Cardiac muscle cell (in vitro differentiated cells and primary cell): ENCODE measurements at places on chromosomes 12 and 14. TPM values are rescaled to one million over a fixed set of nuclear protein-coding genes. Genes with fewer than 3 reads are reported as not detected.

DNA sequence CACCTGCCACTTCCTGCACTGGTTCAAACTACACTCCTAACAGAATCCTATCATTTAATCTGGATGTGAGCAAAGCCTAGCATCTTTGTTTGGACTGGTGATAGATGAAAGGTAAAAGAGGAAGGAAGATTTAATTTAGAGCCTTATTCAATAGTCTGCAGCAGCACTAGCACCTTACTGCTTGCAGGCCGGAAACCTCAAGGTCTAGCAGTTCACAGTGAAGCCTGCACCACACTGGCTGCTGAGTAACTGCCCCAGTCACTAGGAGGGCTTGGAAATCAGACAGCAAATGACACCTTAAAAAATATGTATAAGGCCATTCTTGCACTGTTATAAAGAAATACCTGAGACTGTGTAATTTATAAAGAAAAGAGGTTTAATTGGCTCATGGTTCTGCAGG lies 358.0 kb downstream of the DAD1 start:
- no peaks in the 10 kb centered on the region for H3K36me3 ChIP-seq
- H3K27ac ChIP-seq: no peak overlapping the region

GRCh38 chr14:76280221-76280620 lies 95.7 kb upstream of the ESRRB start:
- no peak overlapping the region for H3K4me3 ChIP-seq
- no peak overlapping the region for H3K27ac ChIP-seq
- H3K4me1 ChIP-seq: no peaks in the 10 kb centered on the region
- DNase-seq: no peak
- no peaks in the 10 kb centered on the region for H3K36me3 ChIP-seq
- H3K27me3 ChIP-seq: no peaks in the 10 kb centered on the region

DNA sequence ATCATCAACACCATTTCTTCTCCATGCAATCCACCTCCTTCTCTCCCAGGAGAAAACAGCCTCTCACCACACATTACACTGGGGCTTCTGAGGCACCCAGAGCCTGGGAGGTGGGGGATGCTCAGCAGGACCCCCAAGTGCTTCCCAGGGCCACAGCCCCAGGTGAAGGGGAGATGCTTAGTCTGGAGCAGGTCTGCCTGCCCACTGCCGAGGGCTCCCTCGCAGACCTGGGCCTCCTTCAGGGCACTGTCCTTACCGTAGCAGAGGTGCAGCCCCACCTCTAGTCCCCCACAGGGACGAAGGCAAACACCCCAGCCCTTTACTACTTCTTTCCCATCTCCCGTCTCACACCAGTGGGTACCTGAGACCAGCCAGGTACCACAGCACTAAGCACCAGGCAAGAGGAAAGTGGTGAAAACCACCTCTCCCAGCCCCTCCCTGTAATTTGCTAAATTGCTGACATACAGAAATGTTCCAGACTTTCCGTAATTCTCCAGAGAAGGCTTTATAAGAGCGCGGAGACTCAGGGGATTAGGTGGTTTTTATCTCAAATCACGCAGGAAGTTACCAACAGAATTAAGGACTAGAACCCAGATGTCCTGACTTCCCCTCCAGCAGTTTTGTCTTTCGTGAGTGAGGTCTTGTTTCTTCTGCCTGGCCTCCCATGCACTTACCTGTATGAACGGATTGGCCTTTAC lies 59.0 kb downstream of the PLEKHG3 start:
- peaks cover 37% of the 10 kb centered on the region for H3K4me1 ChIP-seq
- DNase-seq: no peak
- H3K4me3 ChIP-seq: no peak overlapping the region
- no peaks in the 10 kb centered on the region for H3K27me3 ChIP-seq
- H3K36me3 ChIP-seq: no peaks in the 10 kb centered on the region

The DDIT3 gene
- total RNA-seq: 30.2 and 44.2 TPM in 2 replicates

GRCh38 chr14:32354716-32355115 lies 25.6 kb downstream of the AKAP6 start:
- no peaks in the 10 kb centered on the region for H3K27me3 ChIP-seq
- H3K36me3 ChIP-seq: no peaks in the 10 kb centered on the region
- H3K4me1 ChIP-seq: no peaks in the 10 kb centered on the region

The TAS2R14 gene
- total RNA-seq: 1.2 and 3.2 TPM in 2 replicates
